ENCODE measurements at places on chromosomes 6 and 20.

DNA sequence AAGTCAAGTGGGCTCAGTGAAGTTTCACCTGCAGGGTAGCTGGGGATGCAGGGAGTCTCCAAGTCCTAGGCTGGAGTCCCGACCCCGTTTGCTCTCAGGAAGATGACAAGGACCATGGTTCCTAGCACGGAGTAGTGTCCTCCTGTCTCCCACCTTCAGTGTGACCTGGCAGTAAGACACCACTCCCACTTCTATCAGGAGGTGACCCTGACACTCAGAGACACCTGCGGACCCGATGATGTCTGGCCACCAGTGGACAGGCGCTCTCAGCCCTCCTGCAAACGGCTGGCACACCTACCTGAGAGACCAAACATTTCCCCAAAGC, 1.1 kb downstream of the SOD2 start:
- no peak for DNase-seq

DNA sequence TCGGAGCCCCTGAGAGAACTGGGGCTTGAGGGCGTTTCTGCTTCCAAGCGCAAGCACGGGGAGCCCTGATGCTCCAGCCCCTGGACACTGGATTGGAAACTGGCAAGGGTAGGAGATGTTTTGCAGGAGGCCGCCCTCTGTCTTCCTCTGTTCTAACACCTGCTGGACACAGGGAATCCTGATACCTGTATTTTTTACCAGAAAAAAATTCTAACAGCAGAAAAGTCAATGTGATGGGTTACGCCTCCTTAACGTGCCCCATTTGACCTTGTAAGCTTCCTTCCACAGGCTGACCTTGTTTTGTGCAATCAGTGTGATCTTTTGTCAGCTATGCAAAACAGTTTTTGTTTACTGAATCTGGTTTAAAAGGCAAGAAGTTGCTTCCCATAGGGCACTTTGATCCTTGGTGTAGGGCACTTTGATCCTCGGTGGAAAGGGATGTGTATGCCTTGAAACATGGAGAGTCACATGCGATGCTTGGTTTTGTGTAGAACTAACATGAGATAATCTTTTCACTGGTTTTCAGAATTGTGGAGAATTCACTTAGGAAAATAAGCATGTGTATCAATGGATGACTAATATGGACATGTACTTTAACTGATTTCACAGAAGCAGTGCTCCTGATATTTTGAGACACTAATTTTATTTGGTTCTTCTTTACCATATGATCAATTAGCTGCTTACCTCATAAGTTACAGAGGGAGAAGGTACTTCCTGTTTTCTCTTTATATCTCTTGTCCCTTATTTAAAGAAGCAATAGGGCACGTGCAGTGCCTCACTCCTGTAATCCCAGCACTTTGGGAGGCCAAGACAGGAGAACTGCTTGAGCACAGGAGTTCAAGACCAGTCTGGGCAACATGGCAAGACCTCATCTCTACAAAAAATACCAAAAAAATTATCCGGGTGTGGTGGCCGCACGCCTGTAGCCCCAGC, 59.9 kb upstream of the MAP3K4 start:
- no peak for DNase-seq

DNA sequence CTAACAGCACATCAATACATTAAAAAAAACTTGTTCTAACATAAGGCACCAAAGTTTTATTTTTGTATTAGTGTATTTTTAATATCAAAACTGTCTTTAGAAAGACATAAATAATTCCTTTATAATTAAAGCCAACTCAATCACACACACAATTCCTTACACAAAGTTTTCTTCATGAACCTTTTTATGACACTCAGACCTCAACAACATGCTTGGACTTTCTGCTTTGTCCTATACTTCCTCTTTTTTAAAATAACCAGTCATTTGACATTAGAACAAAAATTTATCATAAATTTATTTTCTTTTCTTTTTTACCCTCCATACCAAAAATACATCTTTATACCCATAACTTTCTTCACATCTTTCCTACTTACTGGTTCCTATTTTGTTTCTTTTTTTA, 292.0 kb upstream of the ARID1B start:
- no peak for DNase-seq

DNA sequence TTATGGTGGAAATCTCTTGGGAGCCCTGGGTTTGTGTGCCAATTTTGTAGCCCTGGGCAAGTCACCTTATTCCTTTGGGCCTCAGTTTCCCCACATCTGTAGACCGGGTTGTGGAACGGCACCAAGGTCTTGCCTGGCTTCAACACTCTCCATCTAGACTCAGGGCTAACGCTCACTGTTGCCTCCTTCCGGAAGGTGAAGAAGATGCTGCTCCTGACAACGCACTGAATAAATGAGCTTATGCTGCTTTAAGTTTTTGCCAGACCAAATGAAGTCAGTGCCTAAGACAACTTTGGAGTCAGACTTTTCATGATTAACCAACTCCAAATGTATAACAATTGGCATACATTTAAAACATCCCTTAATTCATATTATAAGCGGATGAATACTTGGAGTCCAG, 53.1 kb downstream of the PSMG4 start:
- DNase-seq: no peak

- DNase-seq: no peak
Observed at GRCh38 chr6:159801935-159802334, 1.9 kb downstream of the PNLDC1 start.

- no peak for DNase-seq
Observed at GRCh38 chr6:140581601-140582000, 1207.2 kb upstream of the CITED2 start.

DNA sequence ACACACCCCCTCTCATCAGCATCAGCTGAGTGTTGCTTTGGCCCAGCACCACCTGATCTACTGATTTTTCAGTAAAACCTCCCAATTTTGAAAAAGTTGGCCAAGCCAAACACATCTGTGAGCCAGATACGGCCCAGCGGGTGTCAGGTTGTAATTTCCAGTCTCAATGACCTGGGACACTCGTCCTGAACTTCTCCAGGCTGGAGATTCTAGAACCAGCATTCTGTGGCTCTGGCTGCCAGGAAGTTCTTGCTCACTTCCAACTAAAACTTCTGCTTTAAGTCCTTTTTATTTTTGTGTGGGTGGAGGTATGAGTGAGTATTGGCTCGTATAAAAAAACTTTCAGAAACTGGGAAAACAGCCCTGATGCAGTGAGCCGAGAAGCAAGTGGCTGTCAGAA, 5.1 kb downstream of the KIAA1755 start:
- no peak for DNase-seq

- DNase-seq: no peak
Observed at GRCh38 chr6:116876107-116876506, 935 bp upstream of the RFX6 start.

DNA sequence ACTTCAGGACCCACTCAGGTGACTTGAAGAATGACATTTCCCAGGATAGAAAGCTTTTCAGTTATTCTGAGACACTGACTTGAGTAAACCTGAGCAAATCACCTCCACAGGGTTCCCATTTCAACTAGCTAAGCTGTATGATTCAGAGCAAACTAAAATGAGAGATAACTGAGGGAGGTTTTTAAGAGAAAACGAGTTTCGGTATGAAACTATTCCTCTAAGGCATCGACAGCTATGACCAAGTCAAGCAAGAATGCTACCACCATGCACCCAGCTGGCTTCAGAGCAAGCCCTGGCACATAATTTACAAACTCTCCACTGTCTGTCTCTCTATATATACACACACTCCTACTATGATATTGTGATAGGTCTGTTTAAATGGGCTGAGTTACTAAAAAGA, 75.4 kb downstream of the PERP start:
- no peak for DNase-seq

DNA sequence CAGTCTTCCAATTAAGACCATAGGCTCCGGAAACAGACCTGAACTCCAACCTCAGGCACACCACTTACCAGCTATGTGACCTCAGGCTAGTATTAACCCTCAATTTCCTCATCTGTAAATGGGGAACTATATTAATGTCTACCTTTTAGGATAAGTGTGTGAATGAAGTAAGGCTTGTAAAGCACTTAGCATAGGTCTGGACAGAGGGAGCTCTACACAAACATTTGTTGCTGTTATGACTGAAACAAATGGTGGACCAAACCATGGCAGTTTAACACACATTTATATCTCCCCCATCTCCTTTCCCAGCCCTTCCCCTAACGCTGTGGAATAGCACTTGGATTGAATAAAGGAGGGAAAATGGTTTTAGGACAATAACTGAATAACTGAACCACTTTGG, 48.7 kb downstream of the TSHZ2 start:
- DNase-seq: no peak

DNA sequence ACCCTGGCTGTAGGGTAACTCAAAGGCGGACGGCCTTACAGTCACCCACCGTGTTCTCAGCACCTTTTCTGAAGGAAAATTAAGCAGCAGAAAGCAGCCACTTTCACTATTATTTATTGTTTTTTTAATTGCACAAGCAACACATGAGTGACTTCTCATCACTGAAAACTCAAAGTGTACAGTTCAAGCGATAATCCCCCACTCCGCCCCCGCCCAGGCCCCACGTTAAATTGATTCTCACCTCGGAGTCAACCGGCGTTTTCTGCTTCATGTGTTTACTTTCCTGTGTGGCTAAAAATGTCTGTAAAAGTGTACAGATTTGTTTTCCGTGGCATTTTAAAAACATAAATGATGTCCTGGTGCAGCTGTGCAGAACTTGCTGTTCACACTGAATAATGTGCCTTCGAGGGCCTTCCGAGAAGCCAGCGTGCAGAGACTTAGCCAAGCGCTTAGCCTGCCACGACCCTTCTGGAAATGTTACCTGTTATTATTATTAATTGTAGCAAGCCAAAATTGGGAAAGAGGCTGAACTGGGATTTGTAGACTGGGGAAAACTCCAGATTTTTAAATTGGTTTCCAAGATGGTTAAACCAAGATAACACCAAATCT, 335.7 kb downstream of the CDH4 start:
- no peak for DNase-seq

- no peak for DNase-seq
Observed at GRCh38 chr20:32780749-32781655, 18.8 kb downstream of the DNMT3B start.

- DNase-seq: no peak
Observed at GRCh38 chr6:99514089-99514488, 1.1 kb downstream of the USP45 start.

GRCh38 chr6:82842721-82843120, 222.9 kb downstream of the UBE3D start:
- DNase-seq: no peak

GRCh38 chr6:62192593-62192992, 93.4 kb downstream of the KHDRBS2 start:
- no peak for DNase-seq

DNA sequence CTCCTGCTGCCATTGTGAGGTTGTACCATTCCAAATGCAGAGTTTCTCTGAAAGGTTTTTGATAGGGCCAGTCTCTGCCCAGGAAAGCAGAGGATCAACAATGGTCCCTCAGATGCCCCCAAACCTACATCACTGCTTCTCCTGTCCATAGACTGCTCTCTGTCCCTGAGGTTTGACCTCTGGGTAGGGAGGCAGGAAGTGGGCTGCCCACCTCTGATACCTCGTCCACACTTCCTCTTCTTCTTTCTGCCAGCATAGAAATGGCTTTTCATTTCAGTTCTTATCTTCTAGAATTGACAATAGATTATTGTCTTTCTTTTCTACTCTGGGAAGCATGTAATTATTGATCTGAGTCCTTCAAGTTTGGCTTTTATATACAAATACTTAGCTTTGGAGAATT, 170.6 kb downstream of the TRMT11 start:
- DNase-seq: no peak
